Colonic mucosa (tissue), 4 donors: ENCODE measurements at places on chromosomes 7 and 10. TPM values are rescaled to one million over a fixed set of nuclear protein-coding genes. Genes with fewer than 3 reads are reported as not detected.

PIK3AP1 gene
- 10.9 TPM for total RNA-seq

MMD2 gene
- not detected for total RNA-seq

TBRG4 gene
- 91.0 TPM for total RNA-seq

ATP5MK gene
- 577 TPM for total RNA-seq

EZH2 gene
- 31.7 TPM for total RNA-seq

MRLN gene
- not detected for total RNA-seq

RAMP3 gene
- 8.5 TPM for total RNA-seq

CH25H gene
- total RNA-seq, result 1.7 TPM

CTTNBP2 gene
- 1.5 TPM for total RNA-seq

RET gene
- 3.3 TPM for total RNA-seq

TAS2R41 gene
- not detected for total RNA-seq

SLC26A4 gene
- total RNA-seq, result 0.32 TPM

TSPAN33 gene
- total RNA-seq, result 9.7 TPM

GBX1 gene
- total RNA-seq, result not detected
